IMR-90 (cell line): ENCODE measurements at places on chromosomes 2 and 18. TPM values are rescaled to one million over a fixed set of nuclear protein-coding genes. Genes with fewer than 3 reads are reported as not detected.

HOXD4 gene
- not detected in 2 replicates for total RNA-seq

DNA sequence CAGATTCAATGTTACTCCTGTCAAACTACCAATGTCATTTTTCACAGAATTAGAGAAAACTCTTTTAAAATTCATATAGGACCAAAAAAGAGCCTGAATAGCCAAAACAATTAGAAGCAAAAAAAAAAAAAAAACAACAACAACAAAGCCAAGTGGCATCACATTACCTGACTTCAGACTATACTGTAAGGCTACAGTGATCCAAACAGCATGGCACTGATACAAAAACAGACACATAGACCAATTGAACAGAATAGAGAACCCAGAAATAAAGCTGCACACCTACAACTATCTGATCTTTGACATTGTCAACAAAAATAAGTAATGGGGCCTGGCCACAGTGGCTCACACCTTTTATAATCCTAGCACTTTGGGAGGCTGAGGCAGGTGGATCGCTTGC is 53.2 kb downstream of the TAF4B start:
- no peaks in the 10 kb centered on the region for H3K4me1 ChIP-seq
- H3K36me3 ChIP-seq = no peaks in the 10 kb centered on the region
- H3K27me3 ChIP-seq = no peaks in the 10 kb centered on the region
- DNase-seq = no peak

GRCh38 chr2:69177063-69177771 is 164.2 kb downstream of the ANTXR1 start:
- H3K27me3 ChIP-seq = no peaks in the 10 kb centered on the region
- H3K4me3 ChIP-seq = no peak overlapping the region
- peaks cover 26% of the 10 kb centered on the region for H3K36me3 ChIP-seq
- peaks cover 22% of the 10 kb centered on the region for H3K4me1 ChIP-seq

- no peak overlapping the region for H3K27ac ChIP-seq
- no peaks in the 10 kb centered on the region for H3K27me3 ChIP-seq
Observed at GRCh38 chr2:17599617-17600016, 59.1 kb downstream of the VSNL1 start.

DNA sequence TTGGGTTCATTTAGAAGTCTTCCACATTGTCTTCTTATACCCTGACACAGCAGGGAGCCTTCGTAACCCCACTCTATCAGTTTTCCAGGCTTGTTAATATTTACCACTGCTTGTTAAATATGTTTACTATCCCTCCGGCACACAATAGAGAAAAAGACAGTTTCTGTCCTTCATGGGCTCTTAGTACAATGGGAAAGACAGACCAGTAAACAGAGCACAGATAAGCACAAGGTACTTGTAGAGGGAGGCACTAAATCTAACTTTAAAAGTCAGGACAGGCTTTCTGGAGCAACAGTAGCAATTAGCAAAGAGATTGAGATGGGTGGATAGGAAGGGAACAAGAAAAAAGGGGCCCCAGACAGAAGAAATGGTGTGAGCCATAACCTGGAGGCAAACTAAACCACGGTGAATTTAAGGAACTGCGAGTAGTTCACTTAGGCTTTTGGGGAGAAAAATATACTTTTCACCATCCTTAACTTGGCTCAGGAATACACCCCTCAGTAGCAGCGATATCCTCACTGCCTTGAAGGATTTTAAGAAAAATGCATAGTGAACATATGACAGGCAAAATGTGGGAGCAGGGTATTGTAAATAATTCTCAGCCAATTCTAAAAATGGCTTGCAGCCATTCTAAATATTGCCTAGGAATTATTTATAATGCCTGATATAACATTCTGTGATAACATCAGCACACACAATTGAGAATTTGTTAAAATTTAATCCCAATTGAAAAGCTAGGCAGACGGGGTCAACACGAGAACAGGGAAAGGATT is 383.7 kb downstream of the CDH2 start:
- H3K4me3 ChIP-seq = no peak overlapping the region
- no peaks in the 10 kb centered on the region for H3K36me3 ChIP-seq
- no peak for DNase-seq

PUM2 gene
- 35.6 and 38.4 TPM in 2 replicates for total RNA-seq

QPCT gene
- total RNA-seq = 2.2 TPM in 2 replicates

GULP1 gene
- total RNA-seq = 40.1 and 54.4 TPM in 2 replicates
